Activated CD8-positive, alpha-beta memory T cell treated with anti-CD3 and anti-CD28 coated beads for 48 hours (primary cell): ENCODE measurements at places on chromosomes 1 and 21.
A peak's percentile ranks its signal among the peaks of the same experiment; 100 is the strongest.

- DNase-seq = peak; percentile 70
These were observed 8.5 kb downstream of the FBXO2 start for GRCh38 chr1:11645670-11646265.

GRCh38 chr21:37341254-37341960 lies 25.2 kb upstream of the DYRK1A start:
- DNase-seq = no peak

DNA sequence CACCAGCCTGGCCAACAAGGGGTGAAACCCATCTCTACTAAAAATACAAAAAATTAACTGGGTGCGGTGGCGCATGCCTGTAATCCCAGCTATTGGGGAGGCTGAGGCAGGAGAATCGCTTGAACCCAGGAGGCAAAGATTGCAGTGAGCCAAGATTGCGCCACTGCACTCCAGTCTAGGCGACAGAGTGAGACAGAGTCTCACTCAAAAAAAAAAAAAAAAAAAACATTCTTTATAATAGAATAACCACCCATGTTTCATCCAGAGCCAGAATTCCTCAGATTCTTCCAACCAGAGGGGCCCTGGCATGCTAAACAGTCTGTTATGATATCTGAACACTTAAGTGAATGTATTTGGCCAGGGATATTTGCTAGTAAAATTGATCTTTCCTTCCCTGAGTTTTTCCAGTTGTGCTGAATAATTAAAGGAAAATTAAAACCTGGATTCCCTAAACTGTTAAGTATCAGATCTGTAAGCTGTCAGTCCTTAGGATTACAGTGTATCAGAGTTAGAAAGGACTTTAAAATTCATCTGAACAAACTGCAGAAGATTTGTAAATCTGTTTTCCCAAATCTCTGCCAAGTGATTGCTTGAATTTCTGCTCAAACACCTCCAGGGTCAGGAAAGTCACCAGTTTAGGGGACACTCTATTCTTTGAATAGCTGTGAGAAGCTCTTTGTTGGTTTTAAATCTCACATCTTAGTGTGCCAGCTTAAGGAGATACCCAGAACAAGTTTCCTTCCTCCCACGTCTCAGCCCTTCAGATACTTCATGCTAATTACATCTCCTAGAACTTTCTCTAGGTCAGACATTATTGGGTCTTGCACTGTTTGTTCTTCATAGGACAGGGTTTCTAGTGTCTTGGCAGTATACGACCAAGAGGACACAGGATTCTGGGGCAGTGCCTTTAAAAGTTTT lies 84.6 kb upstream of the BMP8A start:
- DNase-seq = no peak

GRCh38 chr1:99820546-99820945 lies 29.6 kb upstream of the AGL start:
- no peak for DNase-seq

DNA sequence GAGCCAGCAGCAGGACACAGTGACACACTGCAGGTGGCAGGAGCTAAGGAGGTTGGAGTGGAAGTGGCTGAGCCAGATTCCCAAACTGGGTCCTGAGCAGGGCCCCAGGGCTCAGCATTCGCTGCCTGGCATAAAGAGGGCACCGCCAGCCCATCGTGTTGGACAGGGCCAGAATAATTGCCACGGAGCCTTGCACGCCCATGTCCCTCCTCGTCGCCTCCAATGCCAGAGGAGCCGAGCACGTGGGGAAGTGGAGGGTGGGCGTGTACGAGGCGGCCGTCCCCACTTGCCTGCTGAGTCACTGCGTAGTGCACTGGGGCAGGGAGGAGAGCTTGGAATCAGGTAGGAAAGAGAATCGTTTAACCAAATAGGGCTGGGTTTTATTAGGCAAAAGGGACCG lies 26.1 kb upstream of the LRRC47 start:
- DNase-seq = no peak
